ENCODE measurements at places on chromosomes 12 and 14. TPM values are rescaled to one million over a fixed set of nuclear protein-coding genes. Genes with fewer than 3 reads are reported as not detected.

Gene MIP
- polyA plus RNA-seq = 0.51 TPM

Gene SDR9C7
- polyA plus RNA-seq = 0.54 TPM

Gene INHBC
- polyA plus RNA-seq = not detected

Gene FAM186B
- polyA plus RNA-seq = 0.24 TPM

Gene TPPP2
- not detected for polyA plus RNA-seq

Gene ACTR6
- 168 TPM for polyA plus RNA-seq

Gene RNFT2
- 16.2 TPM for polyA plus RNA-seq

Gene PSMC1
- 265 TPM for polyA plus RNA-seq

Gene ANKS1B
- 116 TPM for polyA plus RNA-seq

Gene ARF6
- 41.1 TPM for polyA plus RNA-seq

Data from Purkinje cell (primary cell).